Activated CD4-positive, alpha-beta T cell treated with anti-CD3 and anti-CD28 coated beads, Interleukin-2, amount 50 U/mL, for 4 hours (primary cell): ENCODE measurements at places on chromosomes 13 and 19.

- no peak for DNase-seq
Measured at GRCh38 chr13:67137044-67137735, 92.9 kb downstream of the PCDH9 start.

DNA sequence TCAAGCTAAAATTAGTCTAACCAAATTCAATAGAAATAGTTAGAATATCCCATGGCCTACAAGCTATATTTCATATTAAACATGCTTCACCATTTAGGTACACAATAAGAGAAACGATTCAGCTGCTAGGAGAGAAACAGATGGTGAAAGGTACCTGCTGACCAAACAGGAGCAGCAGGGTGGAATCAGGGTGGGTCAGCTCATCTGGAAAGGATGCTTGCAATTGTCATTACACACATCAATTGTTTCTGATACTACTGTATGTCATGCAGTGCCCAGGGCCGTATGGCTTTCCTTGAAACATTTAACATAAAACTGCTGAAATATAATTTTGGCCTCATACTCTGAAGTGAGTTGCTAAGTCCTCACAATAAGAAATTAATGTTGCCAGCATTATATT, 776.0 kb downstream of the DACH1 start:
- no peak for DNase-seq

DNA sequence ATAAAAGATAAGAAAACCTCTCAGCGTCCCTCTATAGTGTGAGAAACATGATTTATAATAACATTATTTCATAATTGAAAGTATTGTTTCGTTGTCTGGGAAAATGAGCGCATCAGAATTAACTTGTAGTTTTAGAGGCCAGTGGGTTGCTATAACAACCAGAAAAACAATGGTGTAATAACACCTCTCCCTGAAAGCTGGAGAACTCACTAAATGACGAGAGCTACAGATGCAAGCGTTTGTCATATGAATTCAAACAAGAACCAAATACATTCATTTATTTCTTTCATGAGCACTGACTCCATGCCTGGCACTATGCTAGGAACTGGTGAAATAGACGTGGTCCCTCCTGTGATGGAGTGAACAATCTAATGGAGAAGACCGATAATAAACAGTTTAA, 16.3 kb downstream of the KBTBD7 start:
- no peak for DNase-seq

GRCh38 chr13:87107651-87108050, 563.5 kb upstream of the SLITRK5 start:
- no peak for DNase-seq

GRCh38 chr13:40590112-40590862, 76.2 kb downstream of the FOXO1 start:
- DNase-seq = no peak

DNA sequence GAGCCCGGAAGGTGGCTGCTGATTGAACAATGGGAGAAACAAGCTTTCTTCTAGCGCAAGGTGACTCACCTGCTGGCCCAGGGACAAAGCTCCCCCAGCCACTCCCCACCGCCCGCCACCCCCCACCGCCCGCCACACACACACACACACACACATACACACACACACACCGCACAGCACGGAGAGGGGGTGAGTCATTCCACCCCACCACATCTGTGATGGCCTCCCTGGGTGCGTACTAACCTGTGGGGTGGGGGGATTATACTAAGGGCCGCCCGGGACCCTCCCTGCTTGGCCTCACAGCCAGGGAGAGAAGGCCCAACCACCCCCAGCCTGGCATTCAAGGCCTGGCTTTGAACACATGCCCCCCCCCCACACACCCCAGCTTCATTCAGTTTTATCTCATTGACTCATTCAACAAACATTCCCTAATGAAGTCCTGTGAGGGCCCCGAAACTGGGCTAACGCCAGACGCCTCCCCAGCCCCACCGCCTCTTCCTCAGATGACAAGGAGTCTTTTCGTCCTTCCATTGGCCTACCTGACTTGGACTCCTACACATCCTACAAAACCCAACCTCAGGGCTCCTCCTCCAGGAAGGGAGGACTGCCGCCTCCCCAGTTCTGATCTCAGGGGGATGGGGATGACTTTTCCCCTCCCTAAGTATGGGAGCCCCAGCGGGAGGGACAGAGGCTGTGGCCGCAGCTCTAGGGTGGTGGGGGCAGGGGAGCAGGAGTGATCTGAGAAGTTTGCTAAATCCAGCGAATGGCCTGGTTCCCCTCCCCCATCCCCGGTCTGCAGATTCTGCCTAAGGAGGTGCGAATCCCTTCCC, 5.8 kb upstream of the ONECUT3 start:
- DNase-seq = peak; percentile 56

DNA sequence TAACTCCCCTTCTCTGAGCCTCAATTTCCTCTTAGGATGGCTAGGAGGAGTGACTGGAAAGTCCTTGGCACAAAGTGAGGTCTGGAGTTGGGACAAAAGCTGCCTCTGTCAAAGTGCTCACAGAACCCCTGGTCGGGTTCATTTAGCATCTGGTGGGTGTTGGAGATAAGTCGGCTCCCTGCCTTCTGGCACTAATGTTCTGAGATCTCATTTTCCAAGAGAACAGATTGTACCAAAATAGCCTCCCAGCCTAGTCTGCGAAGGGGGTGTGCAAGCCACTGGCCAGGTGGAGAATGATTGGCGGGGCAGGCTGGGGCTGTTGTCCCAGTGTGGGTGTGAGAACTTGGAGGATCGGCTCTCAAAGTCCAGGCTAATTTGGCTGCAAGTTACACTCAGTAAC, 20.7 kb upstream of the NWD1 start:
- no peak for DNase-seq

DNA sequence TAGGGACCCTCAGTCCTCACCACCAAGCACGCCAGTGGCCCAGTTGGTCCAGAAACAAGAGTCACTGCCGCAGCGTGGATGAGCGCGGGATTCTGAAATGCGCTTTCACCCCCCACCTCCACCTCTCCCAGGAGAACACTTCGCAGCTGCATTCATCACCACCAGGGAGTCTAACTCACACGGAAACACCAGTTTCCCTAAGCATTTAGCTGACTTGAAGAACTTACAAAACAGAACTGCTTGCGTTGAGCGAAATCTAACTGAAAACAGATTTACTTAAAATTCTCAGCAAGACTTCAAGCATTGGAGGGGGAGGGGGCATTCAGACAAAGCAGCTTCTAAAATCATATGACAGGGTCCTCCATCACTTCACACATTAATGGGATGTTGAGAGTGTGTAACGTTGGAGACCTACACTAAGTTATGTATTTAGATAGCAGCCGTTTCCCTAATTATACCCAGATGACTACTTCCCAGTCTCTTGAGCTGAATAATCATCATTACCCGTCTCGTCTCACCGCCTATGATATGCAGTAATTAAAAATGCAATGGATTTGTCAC, 258.2 kb upstream of the IRS2 start:
- DNase-seq = no peak

DNA sequence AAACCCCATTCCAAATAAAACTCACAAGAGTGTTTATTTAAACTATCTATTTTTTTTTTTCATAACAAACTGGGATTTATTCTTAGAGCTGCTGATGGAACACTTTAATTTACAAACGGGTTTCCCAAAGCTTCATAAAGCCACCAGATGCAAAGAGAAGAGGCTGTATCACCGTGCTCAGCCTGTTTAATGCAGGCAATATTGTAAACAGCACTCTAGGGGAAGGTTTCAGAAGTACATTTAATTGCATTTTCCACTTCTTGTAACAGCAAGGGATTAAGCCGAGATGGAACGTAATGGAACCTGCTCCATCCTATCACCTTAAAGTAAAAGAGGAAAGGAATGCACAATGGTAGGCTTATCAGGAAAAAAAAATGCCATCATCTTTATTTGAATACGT, 550.6 kb upstream of the ARGLU1 start:
- DNase-seq = no peak

- no peak for DNase-seq
Measured at GRCh38 chr19:2010135-2010668, 5.3 kb downstream of the BTBD2 start.

GRCh38 chr19:4064496-4065260, 2.0 kb downstream of the ZBTB7A start:
- DNase-seq = peak; percentile 34

GRCh38 chr19:56136362-56136761, 4.7 kb upstream of the ZNF444 start:
- no peak for DNase-seq

DNA sequence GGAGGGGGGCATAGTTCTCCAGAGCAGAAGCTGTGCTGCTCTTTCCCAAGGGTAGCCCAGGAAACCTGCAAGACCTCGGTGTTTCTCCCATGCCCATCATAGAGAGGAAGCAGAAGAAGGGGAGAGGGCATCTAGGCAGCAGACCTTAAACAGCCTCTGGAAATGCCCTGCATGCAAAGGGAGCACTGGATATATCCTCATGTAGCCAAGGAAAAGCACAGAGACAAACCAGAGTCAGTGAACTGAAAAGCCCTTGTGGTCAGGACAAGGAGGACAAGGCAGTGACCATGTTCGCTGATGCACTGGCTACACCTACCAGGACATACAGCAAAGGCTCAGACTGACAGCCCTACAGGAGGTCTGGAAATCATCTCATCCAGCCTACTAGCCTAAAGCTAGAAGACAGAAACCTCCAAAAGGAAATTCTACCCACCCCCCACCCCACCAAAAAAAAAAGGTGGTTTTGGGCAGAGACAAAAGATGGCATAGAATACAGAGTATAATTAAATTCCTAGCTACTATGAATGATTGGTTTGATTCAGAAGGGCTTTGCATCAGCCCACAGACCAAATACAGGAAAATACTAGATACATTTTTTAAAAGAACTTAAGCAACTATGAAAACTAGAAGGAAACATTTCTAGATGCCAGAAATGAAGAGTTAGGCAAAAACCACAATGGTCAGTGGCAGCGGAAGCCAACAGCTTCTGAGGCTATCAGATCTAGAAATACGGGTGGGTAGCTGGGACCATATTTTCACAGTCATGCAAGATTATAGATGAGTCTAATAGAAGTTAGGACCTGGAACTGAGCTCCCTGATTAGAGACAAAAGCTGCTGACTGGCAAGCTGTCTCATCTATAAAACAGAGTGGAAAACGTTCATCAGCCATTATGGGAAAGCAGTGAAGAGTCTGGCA, 4.4 kb upstream of the TBC1D4 start:
- DNase-seq = no peak

DNA sequence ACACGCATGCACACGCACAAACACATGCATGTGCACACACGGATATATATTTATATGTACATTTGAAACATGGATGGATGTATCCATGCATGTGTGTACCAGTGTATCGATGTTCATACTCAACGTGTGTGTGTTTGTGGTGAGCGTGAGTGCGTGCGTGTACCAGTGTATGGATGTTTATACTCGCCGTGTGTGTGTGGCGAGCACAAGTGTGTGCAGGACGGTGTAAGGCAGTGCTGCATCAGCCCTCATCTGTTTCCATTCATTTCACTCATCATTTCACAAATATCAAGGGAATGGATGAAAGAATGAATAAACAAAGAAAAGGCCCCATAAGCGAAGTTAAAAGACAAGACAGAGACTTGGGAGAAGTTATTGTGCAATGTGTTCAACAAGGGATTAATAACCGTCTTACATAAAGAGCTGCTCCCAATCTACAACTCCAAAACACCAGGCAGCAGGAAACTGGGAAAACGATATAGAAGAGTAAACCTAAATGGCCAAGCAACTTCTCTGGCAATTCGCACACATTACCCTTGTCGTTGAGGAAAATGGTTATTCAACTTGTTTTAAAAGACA, 21.7 kb upstream of the MIER2 start:
- DNase-seq = no peak

DNA sequence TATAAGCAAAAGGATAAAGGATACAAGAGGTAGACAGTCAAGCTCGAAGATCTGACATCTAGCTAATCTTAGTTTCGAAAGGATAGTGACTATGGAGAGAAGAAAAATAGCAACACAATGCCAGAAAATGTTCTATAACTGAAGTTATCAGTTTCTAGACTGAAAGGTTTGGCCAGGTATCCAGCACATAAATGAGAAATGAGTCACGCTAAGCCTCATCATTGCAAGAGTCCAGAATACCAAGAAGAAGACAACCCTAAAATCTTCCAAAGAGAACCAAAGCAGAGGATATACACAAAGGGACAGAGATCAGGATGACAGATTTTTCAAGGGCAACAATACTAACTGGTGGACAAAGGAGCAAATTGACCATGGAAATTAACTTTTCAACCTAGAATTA, 237.0 kb downstream of the POSTN start:
- DNase-seq = no peak

GRCh38 chr19:7391218-7391670, 42.5 kb downstream of the ARHGEF18 start:
- DNase-seq = no peak

DNA sequence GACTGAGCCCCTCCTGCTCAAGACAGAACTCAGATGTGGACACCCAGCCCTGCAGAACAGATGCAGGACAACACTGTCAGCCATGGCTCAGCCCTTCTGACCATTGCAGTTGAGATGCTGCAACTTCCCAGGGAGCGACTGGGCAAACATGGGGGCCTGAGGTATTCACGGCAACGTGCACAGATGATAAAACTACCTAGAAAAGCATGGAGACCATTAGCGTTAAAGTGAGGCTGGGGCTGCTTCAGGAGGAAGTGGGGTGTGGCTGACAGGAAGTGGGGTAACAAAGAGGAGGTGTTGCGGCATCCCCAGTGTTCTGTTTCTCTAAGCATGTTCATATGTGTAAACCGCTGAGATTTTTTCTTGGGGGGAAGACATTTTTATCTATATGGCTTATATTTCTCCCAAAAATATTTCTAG, 1.3 kb upstream of the SIGLEC9 start:
- DNase-seq = peak; percentile 22

GRCh38 chr13:84400706-84401105, 518.4 kb upstream of the SLITRK1 start:
- no peak for DNase-seq

DNA sequence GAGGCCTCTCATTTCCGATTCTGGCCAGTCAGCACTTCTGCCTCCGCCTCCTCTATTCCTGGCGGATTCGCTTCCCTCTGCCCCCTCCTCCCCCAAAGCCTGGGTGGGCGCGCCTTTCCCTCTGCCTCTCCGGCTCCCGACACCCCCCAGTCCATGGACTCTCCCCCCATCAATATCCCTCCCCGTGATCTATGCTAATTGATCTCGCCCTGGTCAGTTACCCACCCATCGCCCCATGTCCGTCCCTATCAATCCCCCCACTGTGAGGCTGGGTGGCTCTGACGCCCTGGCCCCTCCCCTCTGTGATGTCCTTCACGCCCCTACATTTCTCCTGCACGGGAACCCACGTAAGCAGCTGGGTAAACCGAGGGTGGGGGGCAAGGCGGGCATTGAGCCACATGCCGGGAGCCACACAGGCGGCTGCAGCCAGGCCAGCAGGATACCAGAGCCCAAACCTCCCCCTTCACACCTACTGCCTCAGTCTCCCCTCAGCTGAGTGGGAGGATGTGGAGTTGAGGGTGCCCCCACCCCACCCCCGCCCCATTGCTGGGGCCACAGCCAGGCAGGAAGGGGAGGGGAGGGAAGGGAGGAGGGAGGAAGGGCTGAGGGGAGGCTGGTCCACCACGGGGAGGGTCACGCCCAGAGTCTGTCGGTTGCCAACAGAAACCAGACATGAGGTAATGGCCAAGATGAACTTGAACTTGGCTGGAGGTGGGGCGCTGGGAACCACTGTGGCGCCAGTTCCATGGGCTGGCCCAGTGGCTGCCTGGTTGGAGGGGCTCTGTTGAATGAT, 21.0 kb downstream of the SMIM24 start:
- no peak for DNase-seq

- DNase-seq = no peak
Measured at GRCh38 chr13:26688286-26688685, 72.3 kb downstream of the GPR12 start.

GRCh38 chr13:73741111-73741510, 393.1 kb downstream of the KLF12 start:
- DNase-seq = no peak
